Activated CD4-positive, alpha-beta T cell treated with anti-CD3 and anti-CD28 coated beads for 4 hours (primary cell): ENCODE measurements at places on chromosomes 7 and 10.

GRCh38 chr7:44538798-44539668 is 2.1 kb downstream of the NPC1L1 start:
- DNase-seq = no peak

GRCh38 chr10:111836571-111836970 is 347.0 kb downstream of the GPAM start:
- no peak for DNase-seq

GRCh38 chr10:121644501-121644900 is 46.3 kb upstream of the FGFR2 start:
- no peak for DNase-seq

GRCh38 chr7:136877509-136877908 is 9.1 kb downstream of the CHRM2 start:
- no peak for DNase-seq

GRCh38 chr10:71547876-71548846 is 151.4 kb downstream of the CDH23 start:
- DNase-seq = no peak

DNA sequence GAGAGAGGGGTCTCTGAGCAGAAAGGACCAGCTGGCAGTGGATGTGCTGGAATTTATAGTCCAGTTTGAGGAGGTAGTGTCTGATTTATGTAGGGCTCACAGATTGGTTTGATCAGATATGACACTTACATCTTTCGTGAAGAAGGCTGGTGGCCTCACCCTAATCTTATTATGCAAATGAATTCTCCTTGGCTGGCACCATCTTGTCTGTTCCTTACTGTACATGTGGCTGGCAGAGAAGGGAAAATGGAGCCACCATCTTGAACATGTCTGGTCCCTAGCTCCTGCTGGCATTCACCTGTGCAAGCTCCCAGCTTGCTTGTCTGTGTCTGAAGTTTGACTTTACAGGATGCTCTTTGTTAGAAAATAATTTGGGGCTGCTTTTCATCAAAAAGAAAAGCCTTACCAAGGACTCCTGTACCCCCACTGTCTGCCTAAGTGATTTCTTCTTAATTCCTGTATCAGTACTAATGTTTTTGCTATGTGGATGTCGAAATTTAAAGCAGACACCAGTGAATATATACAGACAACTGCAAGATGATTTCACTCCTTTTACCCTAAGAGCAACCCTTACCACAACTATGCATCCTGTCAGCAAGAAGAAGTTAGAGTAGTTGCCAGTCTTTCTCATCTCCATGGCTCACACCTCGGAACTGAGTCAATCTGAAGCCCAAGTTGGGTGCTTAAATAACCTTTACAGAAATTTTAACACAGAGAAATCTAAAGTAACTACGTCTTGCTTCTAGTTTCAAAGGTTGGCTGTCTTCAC is 322.0 kb upstream of the SEMA3D start:
- DNase-seq = no peak

DNA sequence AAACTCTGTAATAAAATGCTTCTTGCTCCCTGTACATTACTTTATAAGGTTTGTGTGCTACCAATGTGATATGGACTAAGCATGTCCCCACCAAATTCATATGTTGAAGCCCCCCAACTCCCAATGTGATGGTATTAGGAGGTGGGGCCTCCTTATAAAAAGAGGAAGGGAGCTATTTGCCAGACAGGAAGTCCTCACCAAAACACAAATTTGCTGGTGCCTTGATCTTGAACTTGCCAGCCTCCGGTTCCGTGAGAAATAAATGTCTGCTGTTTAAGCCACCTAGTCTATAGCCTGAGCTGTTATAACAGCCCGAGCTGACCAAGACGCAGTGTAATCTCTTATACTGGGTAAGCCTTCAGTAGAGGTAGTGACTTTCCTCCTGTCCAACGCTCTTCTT is 114.5 kb downstream of the INHBA start:
- DNase-seq = no peak

GRCh38 chr7:33789871-33790630 is 115.3 kb upstream of the BMPER start:
- DNase-seq = no peak

DNA sequence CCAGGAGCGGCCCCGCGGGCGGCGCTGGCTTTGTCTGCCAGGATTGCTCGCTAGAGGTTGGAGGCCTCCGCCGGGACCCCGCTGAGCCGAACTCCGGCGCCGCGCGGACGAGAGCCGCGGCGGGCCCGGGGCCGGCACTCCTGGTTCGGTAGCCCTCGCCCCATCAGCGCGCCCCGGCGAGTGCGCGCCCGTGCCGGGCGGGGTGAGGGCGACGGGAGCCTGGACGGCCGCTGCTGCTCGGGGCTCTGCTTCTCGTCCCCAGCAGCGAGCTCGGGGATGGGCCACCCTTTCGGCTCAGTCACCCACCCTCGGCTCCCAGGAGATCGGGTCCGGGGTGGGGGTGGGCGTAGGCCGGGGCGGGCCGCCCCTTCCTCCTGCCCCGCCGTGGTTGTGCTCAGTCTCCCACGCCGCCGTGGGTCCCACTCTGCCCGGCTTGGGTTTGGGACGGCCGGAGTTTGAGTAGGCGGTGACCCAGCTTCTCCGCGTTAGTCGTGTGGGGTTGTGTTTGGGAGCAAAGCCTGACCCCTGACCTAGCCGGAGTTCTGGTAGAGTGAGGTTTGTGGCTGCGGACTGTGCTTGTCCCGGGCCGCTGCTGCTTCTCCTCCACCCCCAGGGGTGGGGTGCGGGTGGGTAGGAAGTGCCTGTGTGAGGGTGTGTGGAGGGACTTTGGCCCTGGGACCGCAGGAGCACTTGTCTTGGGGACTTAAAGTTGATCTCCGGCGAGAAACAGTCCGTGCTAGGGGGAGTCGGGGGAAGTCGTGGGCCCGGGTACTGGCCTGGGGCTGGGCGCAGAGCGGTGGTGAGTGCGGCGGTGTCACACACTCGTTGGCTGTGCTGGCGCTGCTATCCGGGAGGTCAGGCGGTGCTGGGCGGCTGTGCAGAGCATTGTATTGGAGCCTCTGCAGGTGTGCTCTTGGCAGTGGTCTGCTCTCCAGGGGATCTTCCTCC is 677 bp downstream of the TSPAN14 start:
- DNase-seq = no peak

DNA sequence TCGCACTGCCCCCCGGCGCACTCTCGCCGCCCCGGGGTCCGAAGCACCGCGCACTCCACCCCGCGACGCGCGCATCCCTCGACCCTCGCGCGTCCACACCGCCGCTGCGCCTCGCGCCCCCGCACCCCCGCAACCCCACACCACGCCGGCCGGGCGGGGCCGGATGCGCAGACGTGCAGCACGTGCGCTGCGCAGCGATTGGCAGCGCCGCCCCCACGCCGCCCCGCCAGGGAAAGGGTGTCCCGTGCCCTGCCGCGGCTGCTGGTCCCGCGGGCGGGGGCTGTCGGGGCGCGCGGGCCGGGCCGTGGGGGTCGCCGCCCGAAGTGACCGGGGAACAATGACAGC is 53.7 kb upstream of the KDM7A start:
- peak; percentile 75 for DNase-seq

- no peak for DNase-seq
Observed at GRCh38 chr7:45190406-45191165, 33.0 kb downstream of the RAMP3 start.

DNA sequence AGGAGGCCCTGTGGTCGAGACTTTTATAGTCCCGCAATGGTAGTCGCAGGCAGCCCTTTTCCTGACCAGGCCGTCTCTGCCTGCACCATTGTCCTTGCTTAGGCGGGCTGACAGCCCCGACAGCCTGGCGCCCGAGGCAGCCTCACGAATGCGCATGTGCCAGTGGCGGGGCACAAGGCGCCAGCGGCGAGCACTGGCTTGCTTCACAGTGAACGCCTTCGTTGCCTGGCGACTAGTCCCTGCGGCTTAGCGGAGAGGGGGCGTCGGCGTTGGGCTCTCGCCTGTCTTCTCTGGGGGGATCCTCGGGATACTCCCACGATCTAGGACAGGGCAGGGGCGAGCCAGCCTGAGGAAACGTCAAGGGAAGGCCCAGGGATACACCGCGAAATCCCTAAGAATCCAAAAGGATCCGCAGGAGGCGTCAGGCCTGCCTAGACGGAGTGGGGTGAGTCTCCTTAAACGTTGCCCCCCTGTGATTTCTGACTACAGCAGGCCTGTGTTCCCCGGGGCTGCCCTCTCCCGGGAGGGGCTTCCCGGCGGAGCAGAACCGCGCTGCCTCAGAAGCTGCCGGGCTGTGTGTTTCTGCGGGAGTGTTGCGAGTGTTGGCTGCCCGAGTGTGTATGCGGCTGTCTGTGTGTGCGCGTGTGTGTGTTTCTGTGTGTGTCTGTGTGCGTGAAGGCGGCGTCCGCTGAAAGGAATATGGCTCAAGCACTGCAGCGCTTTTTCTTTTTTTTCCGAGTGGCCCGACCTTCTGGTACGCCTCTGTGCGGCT is 20.5 kb upstream of the ZNF273 start:
- DNase-seq = no peak

DNA sequence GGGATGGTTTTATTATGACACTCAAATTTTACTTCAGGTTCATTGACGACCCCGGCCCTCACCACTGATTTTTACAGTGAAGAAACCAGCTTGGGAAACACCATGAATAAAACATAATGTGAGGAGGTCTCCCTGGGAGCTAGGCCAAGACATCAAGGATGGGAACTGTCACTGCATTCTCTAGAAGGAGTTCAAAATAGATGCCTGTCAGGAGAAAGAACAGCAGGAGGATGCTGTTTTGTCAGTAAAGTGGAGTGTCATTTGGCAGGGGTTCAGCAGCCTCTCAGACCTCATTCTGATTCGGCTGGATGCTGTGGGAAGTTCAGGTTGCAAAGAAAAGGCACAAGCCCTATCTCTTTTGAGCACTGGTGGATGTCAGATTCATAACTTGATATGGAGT is 360.3 kb upstream of the C7orf33 start:
- DNase-seq = no peak

- DNase-seq = no peak
Observed at GRCh38 chr7:134248196-134248595, 68.5 kb downstream of the SLC35B4 start.

GRCh38 chr7:133109816-133110215 is 27.9 kb upstream of the CHCHD3 start:
- DNase-seq = no peak

GRCh38 chr10:7988989-7989388 is 65.5 kb upstream of the GATA3 start:
- DNase-seq = no peak

- no peak for DNase-seq
Observed at GRCh38 chr10:23469596-23470237, 30.8 kb downstream of the OTUD1 start.

- no peak for DNase-seq
Observed at GRCh38 chr7:17466216-17466615, 167.8 kb downstream of the AHR start.

DNA sequence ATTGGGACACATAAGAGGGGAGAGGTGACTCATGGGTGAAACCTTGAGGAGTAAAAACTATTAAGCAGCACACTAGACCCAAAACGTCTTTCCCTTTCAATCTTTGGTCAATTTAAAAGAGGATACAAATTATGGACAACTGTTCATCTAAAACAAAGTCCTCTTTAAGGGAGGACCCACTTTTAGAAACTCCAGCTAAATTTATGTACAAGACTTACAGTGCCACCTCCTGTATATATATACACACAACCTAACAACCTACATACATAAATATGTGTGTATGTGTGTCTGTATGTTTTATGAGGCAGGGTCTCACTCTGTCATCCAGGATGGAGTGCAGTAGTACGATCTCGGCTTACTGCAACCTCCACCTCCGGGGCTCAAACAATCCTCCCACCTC is 18.1 kb upstream of the ZC3HAV1 start:
- DNase-seq = no peak

GRCh38 chr10:5583525-5584175 is 58.9 kb downstream of the CALML3 start:
- DNase-seq = no peak

DNA sequence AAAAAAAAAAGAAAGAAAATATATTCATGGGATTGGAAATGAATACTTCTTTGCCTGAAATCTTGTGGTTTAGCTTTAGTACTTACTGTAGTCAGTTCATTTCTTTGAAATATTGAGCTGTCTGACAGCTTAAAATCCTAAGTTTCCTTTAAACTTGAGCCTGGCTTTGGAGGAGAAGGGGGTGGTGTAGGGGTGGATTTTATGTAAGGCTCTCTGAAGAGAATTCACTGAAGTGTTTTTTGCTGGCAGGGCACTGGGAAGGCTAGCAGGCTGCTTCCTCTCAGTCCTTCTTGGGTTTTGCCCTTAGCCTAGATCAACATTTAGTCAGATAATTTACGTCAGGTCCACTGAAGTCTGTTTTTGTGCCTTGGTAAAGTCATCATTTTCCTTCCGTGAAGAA is 516.5 kb downstream of the AUTS2 start:
- no peak for DNase-seq
